Activated naive CD4-positive, alpha-beta T cell (primary cell): ENCODE measurements at places on chromosomes 2 and 18.

DNA sequence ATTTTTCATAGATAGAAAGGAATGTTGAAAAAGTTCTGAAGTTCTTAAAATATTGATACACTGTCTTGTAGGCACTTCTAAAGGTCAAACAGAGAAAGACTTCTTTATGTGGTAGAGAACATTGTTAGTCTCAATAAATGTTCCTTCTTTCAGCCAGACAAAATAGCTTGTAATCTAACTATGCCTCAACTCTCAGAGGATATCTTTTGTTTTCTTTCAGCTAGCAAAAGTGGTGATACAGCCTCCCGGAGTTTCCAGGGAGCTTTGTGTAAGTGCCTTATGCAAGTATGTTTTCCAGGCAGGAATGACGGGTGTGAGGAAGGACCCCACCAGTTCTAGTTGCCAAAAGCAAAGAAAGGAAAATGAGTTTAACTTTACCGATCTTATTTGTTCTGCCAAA, 452.1 kb upstream of the ST6GAL2 start:
- no peak for DNase-seq

DNA sequence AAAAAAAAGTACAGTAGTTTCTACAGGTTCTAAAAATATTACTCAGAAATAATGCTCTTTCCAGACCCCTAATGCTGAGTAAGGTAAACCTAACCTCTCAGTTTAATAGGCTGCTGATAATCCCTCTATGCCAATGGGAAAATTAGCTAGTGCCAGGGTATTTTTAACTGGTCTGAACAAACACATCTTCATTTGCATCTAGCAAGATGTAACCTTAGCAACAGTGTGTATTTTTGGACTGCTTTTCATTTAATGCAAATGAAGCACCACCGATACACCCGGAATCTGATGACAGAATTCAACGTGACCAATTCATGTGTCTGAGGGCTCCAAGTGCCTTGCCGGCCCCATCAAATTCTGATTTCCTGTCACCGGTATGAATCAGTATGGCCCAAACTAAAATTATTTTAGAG, 47.4 kb upstream of the CYRIA start:
- DNase-seq, result no peak

- DNase-seq, result no peak
Observed at GRCh38 chr2:20471902-20472559, 25.2 kb downstream of the RHOB start.

DNA sequence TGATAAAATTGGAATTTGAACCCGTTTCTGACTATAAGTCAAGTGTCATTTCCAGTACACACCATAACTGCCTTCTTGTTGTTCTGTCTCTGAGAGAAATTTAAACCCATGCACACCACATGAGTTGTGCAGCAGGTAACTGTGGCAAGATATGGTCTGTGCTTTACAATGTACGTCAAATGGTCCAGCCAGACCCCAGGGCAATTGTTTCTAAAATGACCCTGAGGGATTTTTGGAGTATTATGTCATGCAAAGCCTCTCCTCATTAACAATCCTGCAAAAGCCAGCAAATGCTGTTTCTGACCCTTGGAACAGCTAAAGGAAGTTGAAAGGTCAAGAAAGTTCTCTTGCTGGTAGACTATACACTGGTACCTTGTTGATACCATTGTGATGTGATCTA, 47.7 kb upstream of the WIPF1 start:
- no peak for DNase-seq

DNA sequence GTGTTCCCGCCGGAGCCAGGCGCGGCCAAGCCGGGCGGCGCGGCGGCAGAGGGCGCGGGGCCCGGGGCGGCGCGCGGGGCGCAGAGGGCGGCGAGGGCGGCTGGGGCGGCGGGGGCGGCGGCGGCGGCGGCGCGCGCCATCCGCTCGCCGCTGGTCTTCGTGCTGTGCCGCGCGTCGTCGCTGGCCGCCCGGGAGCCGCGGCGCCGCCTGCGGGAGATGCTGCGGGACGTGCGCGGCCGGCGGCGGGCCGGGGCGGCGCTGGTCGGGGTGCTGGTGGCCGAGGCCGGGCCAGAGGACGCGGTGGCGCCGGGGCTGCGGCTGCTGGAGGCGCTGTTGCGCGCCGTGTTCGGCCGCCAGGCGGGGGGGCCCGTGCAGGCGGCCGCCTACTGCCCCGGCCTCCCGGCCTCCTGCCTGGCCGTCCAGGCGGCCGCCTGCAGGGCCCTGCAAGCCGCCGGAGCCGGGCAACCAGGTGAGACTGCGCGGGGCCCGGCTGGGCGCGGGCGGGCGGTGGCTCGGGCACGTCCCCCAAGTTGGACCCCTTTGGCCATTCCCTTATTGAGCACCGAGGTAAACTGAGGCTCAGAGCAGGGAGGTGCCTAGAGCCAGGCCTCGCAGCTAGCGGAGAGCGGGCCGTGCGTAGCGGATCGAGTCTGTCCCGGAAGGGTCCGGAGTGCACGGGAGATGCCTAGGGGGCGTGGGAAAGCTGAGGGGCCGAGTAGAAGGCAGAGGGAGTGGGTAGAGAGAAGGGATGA, 584 bp downstream of the C2orf72 start:
- DNase-seq, result no peak

- no peak for DNase-seq
Observed at GRCh38 chr18:73509460-73509859, 638.2 kb downstream of the FBXO15 start.

GRCh38 chr2:96584017-96584416, 47.5 kb downstream of the ARID5A start:
- no peak for DNase-seq

DNA sequence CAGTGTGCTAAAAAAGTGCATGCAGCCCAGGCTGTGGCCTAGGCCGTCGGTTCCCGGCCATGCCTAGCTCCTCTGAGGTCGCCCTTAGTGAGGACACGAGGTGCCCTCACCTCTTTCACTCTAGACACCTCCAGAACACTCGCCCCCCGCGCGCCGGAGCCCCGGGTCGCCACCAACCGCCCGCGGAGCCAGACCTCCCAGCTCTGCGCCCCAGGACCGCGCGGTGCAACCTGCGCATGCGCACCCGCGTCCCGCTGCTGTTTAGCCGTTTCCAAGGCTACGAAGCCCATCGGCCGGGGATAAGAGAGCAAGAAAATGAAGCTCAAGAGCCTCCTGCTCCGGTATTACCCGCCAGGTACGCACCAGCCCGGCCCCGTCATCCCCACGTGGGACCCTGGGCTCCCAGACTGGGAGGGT, at the start of gene DAW1:
Gene DAW1, plus strand, starts transcription at position 257 of the 417 bp plus-strand sequence. Its CDS starts 59 bp downstream, at position 316.
- DNase-seq, result no peak

DNA sequence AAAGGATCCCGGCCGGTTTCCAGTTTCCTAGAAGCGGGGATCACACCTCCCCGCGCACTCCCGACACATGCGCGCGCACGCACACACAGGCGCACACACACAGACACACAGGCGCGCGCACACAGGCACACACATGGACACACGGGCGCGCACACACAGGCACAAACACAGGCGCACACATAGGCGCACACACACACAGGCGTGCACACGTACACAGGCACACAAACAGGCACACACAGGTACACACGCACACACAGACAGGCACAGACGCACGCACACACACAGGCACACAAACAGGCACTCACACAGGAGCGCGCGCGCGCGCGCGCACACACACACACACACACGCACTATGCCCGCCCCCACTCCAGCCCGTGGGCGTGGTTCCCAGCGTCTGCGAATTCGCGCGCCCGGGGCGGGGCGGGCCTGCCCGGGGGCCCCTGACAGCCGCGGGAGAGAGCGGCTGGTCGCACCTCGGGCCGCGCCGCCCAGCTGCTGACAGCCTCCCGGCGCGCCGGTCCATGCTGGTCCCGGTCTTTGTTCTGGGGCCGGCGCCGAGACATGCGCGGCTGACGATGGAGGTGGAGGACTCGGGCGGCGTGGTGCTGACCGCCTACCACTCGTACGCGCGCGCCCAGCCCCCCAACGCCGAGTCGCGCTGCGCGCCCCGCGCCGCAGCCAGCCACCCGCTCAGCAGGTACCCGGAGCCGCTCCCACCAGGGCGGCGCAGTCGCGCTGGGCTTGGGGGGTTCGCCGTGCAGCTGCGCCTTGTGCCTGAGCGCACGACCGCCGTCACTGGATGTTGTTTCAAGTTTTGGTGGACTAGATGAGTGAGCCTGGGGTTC, at the start of gene ARHGAP28:
Gene ARHGAP28, plus strand, starts transcription at position 470 of the 845 bp plus-strand sequence. Its CDS starts 106 bp downstream, at position 576.
- no peak for DNase-seq

DNA sequence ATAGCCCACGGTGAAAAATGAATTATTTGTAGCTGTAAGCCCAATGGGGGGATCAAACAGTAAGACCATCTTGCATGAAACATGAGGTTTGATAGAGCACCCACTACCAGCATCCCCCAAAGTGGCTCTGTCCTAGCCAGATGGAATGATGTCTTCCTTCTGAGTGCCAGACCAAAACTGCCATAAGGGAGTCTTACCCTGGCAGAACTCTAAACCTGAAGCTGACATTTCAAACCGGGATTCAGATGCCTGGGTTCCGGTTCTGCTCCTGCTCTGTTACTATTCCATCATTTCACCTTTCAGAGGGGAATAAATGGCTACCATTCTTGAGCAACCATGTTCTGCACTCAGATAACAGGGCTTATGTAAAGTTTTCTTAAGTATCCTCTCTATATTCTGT, 67.4 kb downstream of the MYO3B start:
- no peak for DNase-seq

DNA sequence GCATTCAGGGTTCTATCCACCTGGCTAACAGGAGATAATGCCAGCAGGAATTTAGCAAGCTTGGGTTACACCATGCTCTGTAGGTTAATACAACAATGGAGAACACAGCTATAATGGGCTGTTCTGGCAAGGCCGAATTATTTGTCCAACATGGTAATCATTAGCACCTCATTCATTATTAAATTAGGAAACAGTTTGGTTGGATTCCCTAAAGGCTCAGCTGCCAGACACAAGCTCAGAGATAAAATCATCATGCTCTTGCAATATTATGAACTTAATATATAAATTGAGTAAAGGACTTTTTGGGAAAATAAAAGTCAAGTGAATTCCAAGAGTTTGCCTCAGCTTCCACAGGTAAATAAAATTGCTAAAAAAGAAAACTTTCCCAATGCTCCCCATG, 166.4 kb downstream of the ANKRD44 start:
- DNase-seq, result no peak

DNA sequence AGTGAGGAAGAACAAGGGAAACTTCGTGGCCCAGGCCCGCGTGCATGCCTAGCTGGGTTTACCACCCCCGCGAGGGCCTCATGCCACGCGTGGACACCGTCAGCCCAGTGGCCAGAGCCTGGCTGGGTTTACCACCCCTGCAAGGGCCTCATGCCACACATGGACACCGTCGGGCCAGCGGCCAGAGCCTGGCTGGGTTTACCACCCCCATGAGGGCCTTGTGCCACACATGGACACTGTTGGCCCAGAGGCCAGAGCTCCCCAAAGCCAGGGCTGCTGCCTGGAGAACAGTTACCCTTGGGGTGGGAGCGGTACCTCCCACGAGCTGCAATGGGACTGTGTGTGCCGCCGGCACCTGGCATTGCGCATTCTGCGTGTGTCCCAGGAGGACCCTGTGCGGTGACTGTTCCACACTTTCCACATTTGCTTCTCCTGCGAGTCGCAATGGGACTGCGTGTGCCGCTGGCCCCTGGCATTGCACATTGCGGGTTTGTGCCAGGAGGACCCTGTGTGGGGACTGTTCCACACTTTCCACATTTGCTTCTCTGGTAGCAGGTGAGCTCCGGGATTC, 105.6 kb upstream of the CTDP1 start:
- no peak for DNase-seq

DNA sequence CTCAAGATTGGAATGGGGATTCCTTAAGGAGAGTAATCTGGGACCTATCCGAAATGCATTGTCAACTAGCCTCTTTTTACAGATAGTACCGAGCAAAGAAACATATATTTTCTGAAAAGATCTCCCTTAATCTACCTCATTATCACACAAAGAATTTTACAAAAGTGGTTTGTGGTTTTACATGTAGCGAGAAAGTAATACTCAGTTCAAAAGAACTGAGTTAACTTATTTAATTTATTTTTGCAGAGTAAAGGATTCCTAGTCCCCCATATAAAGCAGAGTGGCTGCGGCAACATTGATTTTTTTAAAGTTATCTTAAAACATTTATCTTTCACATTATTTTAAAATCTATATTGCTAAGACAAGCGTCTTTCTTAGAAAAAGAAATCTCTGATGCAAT, 15.9 kb upstream of the SOS1 start:
- no peak for DNase-seq

- no peak for DNase-seq
Observed at GRCh38 chr2:174688079-174688478, 76.2 kb downstream of the CHRNA1 start.

- no peak for DNase-seq
Observed at GRCh38 chr2:218883491-218884490, 3.1 kb downstream of the WNT10A start.

- no peak for DNase-seq
Observed at GRCh38 chr2:171100370-171100769, 60.3 kb downstream of the TLK1 start.

- DNase-seq, result no peak
Observed at GRCh38 chr2:111662039-111662770, 221.8 kb downstream of the ANAPC1 start.

DNA sequence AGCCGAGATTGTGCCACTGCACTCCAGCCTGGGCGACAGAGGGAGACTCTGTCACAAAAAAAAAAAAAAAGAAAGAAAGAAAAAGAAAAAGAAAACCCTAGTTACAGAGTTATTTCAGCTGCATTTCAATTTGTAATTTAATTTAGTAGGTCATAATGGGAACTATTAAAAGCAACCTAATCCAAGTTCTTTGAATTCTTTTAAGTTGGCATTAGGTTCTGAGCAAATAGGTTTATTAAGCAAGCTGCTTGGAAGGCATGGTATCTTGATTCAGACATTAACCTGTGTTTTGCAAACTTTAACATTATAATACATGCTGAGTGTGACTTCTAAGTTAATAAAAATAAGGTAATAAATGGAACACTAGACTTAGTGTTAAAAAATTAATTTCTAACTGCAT, 29.8 kb upstream of the COBLL1 start:
- DNase-seq, result no peak

DNA sequence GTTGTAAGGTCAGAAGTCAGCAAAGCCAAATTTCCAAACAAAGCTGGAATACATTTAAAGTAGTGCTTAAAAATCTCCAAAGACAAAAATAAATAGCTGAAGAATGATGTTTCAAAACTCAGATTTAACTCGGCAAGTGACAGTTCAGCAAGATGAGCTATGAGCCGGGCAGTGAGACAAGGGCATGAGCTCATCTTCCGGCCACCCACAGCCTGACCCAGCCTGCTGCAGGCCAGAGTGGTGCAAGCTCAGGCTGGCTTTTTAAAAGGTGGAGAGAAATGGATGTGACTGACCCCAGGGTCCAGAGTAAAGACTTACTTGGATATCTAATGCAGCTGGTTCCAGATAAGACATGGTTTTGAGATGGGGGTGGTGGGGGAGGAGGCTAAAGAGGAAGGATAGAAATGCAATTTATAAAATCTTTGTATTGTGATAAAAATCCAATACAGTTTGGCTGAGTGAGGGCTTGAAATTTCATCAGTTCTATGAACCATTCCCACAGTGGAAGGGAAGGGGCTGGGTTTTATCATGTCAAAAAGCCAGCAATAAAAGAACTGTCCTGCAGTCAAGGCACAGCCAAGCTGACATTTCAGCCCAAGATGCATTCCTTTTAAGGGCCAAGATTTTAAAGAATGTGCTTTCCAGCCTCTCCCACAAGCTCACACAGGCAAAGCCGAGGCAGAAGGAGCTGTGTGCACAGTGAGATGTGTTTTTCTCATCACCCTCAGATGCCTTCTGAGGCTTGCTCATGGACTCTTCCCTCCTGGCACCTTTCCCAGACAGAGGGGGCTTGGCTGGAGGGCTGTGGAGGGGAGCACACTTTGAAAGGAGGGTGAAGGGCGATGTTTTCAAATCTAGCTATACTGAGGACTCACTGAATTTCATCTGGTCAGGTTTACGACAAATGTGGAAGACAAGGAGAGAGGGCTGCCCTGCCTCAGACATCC, 97.9 kb upstream of the KLHL29 start:
- no peak for DNase-seq

- DNase-seq, result no peak
Observed at GRCh38 chr2:122652670-122653069, 897.2 kb downstream of the TSN start.
